Endothelial cell of umbilical vein (primary cell): ENCODE measurements at places on chromosomes 3 and 15. TPM values are rescaled to one million over a fixed set of nuclear protein-coding genes. Genes with fewer than 3 reads are reported as not detected.
A peak's percentile ranks its signal among the peaks of the same experiment; 100 is the strongest.

CSPG4 gene
- total RNA-seq, result not detected in 2 replicates

DNA sequence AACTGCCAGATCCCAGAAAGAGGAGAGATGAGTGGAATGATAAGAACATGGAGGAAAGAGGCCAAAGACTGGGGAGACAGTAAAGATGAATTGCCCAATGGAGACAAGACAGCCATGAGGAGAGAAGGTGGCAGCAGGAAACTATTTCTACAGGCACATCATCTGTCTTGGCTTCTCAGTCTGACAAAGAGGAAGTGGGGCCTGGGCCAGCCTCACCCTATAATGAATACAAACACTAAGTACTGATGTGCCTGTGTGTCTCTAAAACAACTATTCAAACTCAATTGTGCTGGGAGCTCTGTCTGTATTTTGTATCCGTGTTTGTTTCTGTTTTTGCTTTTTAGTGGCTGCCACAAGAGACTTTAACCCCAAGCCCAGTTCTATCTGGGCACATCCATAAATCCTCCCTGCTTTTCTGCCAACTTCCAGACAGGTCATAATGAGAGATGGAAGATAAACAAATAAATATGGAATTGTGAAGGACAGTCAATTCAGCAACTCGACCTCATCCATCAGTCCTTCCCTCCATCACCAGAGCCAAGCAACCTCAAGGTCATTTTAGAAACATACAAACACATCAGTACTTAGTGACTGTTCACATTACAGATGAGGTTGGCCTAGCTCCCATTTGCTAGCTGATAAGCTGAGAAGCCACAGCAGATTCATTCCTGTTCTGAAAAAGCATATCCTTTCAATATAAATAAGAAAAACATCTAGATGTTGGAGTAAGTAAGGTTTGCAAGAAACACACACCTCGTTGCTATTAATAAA, 116.7 kb downstream of the CADPS start:
- no peak for DNase-seq

GRCh38 chr3:133096900-133097613, 58.9 kb downstream of the TMEM108 start:
- no peak for DNase-seq

VIPR1 gene
- 0.67 and 3.8 TPM in 2 replicates for total RNA-seq

DNA sequence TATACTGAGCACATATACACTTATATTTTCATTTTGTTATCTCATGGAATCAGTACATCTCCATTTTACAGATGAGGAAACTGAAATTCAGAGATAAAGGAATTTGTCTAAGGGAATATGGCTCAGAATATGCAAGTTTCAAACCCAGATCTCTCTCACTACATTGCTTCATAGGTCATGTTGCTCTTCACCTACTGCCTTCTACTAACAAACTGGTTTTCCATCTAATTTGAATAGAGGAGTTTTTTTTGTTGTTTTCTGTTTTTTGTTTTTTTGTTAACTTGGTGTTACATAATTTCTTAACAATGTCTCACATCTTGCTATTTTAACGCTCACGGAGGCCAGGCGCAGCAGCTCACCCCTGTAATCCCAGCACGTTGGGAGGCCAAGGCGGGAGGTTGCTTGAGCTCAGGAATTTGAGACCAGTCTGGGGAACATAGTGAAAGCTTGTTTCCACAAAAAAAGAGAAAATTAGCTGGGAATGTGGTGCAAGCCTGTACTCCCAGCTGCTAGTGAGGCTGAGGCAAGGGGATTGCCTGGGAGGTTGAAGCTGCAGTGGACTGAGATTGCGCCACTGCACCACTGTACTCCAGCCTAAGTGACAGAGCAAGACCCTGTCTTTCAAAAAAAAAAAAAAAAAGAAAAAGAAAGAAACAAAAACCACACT, 37.0 kb downstream of the FMN1 start:
- no peak for DNase-seq

DNA sequence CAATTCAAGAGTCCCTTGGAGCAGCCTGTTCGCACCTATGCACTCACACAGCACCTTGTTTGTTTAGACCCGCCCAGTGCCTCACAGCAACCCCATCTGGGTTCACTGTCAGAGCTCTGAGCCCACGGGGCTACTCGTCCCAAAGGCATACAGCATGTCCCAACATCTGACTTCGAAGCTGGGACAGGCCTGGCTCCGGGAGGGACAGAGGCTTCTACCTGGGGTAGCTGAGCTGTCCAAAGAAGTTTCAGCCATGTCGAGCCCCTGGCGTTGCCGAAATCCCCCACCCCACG, 28.6 kb upstream of the CYP11A1 start:
- DNase-seq, result no peak

- DNase-seq, result no peak
Measured at GRCh38 chr3:189529468-189529867, 101.7 kb upstream of the TP63 start.

- DNase-seq, result no peak
Measured at GRCh38 chr3:157594413-157594812, 91.2 kb upstream of the VEPH1 start.

- DNase-seq, result no peak
Measured at GRCh38 chr3:64638511-64638910, 49.3 kb downstream of the ADAMTS9 start.

DNA sequence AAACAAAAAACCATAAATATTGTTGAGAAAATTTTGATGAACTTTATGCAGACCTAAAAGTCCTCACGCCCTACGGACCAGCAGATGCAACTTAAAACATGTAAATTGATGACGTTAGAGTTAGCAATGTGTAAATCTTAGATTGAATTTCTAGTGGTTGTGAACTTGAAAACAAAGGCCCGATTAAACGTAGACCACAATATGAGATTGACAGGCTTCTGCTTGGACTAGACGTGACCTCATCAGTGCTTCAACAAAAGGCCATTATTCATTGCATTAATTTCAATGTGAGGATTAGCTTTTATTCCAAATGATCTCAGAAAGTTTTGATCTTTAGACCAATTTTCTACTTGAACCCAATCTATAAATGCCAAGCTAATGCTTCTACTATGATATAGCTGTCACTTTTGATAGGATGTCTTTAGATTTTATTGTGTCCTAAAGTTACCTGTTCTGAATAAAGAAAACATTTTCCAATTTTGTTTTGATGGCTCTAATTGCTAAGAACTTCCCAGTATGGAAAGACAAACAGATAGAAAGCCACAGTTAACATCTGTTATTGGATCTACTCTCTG, 55.4 kb upstream of the SPPL2A start:
- DNase-seq, result no peak

GRCh38 chr3:39573392-39573791, 105.9 kb downstream of the MOBP start:
- no peak for DNase-seq

GRCh38 chr3:172272698-172273097, 175.6 kb downstream of the GHSR start:
- no peak for DNase-seq

DNASE1L3 gene
- total RNA-seq, result 0.95 and 0.99 TPM in 2 replicates

TMEM40 gene
- total RNA-seq, result not detected in 2 replicates

- DNase-seq, result peak; percentile 28
Measured at GRCh38 chr3:72177075-72178050, 392.4 kb upstream of the PROK2 start.

DNA sequence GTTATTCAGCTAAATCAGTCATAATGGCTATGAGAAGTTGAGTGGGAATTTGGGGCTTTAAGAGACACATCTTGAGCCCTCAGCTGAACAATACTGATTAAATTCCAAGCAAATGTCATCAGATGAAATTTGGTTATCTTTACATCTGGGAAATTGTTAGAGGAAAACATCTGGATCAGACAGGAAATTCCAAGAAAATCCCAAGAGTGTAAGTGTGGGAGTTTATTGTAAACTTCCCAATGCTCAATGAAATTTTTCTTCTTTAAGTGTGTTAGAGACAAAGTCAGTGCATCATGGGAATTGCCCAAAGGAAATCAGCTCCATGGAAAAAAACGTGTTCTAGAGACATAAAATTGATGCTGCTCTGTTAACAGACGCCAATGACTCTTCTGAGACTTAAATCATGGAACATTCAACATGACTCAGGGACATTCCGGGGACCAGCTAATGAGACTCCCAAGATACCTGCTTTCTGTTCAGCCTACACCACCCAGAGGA, 19.8 kb upstream of the DCLK3 start:
- no peak for DNase-seq

- no peak for DNase-seq
Measured at GRCh38 chr3:67875338-67875737, 220.9 kb upstream of the SUCLG2 start.

DNA sequence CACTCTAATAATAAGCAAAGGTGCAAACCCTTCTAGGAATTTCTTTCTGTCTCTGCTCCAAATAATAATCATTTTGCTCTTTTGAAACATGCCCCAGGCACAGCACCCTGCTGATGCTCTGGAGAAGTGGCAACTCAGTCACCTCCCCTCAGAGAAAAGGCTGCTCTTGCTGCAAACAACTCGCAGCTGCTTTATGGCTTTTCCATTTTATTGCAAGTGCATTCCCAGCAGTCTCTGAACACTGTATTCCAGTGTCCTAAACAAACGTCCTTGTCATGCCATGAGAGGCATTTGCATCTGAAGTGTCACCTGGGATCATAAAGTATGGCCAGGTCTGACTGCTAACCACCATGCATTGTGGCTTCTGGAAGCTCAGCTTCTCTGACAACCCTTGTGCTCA, 358.1 kb upstream of the TRIM42 start:
- DNase-seq, result no peak

GABRR3 gene
- not detected in 2 replicates for total RNA-seq

DNA sequence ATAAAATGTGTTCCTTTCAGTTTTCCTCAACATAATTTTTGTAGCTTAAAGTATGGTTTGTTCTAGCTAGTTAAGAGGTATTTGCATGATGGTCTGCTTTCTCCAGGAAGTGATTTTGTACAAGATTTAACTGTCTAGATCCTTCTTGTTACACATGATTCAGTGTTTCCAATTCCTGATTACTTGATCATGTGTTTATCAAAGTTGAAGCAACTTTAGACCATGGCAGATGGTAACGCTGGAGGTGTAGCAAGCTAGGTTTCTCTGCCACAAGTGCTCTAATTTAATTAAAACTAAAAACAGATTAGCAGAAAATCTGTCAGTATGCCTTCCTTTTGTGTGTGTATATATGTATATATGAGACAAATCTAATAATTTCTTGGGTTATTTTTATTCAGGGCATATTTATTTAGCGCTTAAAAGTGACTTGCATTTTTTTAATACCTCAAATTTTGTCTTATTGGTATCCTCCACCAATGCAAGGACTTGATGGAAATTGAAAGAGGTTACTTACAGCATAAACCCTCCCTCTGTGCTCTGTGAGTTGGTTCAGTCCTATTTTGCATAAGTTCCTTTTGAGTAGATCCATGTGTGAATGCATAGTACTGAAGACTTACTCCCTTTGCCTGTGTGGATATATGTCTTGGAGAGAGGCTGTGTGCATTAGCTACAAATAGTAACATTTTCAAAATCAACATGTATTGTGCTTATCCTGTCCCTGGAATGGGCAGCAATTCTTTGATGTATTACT, 157.3 kb upstream of the CGNL1 start:
- peak; percentile 56 for DNase-seq

EPM2AIP1 gene
- total RNA-seq, result 13.9 and 15.1 TPM in 2 replicates

- DNase-seq, result no peak
Measured at GRCh38 chr3:192365571-192365970, 361.8 kb downstream of the FGF12 start.

GRCh38 chr3:117617906-117618305, 908.3 kb downstream of the TUSC7 start:
- no peak for DNase-seq

DNA sequence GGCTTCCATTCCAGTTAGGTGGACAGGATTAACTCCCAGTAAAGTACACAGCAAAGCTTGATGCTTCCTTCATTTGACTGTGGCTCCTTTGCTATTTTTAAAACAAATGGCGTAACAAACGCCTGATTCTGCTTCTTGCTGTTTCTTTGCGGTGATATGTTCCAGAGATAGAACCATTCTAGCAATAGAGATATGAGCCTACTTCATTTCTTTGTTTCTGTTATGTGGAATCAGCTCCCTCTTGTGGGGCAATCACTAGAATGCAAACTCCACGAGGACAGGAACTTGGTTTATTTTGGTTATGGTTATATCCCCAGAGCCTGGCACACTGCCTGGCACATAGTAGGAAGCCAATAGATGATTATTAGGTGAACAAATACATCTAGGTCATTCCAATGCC, 122.6 kb upstream of the SLC6A11 start:
- no peak for DNase-seq

DNA sequence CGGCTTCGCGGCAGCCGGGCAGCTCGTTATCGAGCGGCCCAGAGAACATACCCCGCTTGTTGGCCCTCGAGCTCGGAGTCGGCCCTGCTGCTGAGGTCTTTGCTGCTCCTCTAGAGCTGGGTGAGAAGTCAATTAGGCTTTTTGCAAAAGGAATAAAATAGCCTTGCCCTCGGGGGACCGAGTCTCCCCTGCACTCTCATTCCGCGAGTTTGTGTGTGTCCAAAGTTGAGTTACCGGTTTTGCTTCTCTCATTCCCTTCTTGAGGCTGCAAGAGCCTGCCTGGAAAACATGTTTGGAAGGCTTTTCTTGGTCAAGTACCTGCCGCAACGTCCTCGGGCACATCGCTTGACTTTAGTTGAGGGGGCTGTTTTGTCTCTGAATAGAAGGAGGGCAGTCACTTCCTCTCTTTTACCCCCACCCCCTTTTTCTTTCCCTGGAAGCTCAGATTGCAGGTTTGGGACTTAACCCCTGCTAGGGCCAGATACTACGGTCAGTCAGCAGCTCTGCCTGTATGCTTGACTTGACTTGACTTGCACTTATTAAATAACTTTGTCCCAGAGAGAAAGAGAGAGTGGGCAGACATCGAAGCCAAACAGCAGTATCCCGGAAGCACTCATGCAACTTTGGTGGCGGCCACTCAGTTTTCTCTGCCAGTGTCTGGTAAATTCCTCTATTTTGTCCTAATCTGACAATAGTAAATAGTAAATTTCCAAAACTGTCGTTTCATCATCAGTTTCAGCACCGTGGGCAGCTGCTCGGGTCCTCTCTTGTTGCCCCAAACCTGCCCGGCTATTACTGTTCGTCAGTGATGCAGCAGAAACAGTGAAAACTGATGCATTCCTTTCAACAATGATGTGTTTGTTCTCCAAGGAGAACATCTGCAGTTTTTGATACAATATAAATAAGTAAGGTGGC, 609 bp downstream of the RNF13 start:
- DNase-seq, result peak; percentile 71
